ENCODE measurements at places on chromosomes 6 and 20.

- no peak for DNase-seq
Measured at GRCh38 chr6:74284284-74284683, 588.3 kb downstream of the CD109 start.

DNA sequence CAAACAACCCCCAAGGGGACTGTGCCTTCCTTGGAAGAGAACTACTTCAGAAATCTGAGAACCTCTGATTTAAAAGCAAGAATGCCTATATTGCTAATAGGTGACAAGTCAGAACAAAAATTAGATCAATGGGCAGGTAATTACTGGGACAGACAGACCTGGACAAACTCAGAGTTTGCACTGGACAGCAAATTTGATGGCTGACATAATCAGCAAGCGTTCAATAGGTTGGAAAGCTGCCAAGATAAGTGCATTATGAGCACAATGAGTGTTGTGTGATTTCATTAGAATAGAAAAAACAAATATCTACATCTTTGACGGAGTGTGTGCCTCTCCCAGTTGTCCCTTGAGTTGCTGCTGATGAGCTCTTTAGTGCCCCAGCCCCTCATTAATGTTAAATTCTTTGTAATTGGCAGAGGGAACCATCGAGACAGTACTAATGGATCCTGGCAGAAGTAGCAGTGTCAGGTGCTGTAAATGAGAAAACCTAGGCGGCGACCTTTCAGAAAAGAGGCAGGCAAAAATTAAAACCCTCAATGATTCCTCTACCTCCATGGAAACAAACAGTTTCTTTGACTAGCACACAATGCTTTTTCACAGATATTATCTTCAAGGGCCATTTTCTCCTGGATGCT lies 116.5 kb upstream of the COL21A1 start:
- DNase-seq, result no peak

DNA sequence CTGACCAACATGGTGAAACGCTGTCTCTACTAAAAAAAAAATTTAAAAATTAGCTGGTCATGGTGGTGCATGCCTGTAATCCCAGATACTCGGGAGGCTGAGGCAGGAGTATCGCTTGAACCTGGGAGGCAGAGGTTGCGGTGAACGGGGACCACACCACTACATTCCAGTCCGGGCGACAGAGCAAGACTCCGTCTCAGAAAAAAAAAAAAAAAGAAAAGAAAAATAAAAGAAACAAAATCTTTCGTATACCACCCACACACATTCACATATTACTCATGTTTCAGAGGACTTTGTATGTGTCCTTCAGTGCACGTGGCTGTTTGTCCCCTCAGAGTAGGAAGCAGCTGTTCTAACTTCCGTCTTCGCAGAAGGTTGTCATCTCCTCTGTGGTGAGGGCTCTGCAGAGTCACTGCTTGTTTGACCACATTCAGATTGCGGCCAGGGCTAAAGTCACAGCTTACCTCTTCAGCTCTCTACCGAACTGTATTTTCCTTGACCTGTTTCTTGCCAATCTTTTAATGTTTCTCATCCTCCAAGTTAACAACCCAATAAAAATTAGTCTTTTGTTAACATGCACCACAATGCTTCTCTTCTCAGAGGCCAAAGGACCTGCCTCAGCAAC lies 36.6 kb upstream of the HIVEP1 start:
- no peak for DNase-seq

- peak; percentile 14 for DNase-seq
Measured at GRCh38 chr20:35252037-35252461, 25.6 kb downstream of the MMP24 start.

DNA sequence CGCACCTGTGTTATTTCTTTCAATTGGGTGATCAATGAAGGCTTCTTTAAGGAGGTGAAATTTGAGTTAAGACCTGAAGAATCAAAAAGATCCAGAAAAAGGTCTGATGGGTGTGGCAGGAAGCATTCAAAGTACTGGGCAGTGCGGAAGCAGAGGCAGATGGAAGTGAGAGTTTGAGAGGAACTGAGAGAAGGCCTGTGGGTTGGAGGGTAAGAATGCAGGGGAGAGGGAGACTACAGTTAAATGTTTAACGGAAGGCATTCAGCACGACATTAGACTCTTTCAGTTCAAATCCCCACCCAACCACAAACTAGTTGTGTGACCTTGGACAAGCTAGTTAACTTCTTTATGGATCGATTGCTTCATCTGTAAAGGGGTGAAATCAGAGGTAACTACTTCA lies 50.5 kb upstream of the GCM1 start:
- DNase-seq, result no peak
